Umbilical cord (tissue), 2 donors: ENCODE measurements at places on chromosomes 1 and 21.

- no peak for DNase-seq
These were observed 66.1 kb downstream of the CD2 start for GRCh38 chr1:116820369-116820768.

- no peak for DNase-seq
These were observed 321.7 kb downstream of the PBX1 start for GRCh38 chr1:164880644-164881043.

DNA sequence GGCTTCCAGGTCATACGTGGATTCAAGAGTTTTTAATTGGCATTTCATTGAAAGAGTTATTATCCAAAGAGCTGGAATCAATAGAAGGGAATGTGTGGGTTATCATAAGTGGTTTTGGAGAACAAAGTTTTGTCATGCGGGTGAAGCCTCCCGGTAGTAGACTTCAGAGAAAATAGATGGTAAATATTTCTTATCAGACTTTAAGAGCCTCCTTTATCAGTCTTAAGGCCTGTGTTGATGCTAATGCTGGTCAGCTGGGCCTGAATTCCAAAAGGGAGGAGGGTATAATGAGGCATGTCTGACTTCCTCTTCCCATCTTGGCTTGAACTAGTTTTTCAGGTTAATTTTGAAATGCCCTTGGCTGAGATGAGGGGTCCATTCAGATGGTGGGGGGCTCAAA lies 89.7 kb downstream of the ITSN1 start:
- DNase-seq, result peak; percentile 34

GRCh38 chr1:150165622-150166612 lies 16.2 kb downstream of the PLEKHO1 start:
- DNase-seq, result no peak

DNA sequence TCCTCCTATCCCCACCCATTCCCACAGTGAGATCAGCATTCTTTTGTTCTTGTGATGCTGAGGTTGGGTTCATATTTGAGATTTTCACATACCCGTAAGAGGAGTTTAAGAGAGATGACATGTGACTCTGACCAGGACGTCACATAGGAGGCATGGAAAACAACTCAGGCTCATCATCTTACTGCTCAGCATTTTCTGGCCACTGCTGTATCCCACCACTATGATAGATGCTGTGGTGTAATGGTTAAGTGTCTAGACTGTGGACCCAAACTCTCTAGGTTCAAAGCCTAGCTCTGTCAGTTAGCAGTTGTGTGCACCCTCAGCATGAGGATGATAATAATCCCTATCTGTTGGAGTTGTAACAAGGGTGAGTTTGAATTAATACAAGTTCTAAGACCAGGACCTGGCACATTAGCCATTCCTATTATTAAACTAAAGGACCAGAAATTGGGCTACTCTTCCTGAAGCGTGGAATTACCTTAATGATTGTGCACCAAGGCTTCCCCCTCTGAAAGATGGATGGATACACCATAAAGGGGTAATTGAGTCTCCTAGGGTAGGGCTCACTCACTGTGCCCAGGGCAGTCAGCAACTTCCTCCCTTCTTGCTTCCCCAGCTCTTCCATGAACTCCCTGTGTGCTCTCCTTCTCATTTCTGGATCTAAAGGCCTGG lies 40.9 kb downstream of the LGR6 start:
- peak; percentile 61 for DNase-seq

GRCh38 chr1:155859881-155860871 lies 809 bp downstream of the SYT11 start:
- DNase-seq, result peak; percentile 92

DNA sequence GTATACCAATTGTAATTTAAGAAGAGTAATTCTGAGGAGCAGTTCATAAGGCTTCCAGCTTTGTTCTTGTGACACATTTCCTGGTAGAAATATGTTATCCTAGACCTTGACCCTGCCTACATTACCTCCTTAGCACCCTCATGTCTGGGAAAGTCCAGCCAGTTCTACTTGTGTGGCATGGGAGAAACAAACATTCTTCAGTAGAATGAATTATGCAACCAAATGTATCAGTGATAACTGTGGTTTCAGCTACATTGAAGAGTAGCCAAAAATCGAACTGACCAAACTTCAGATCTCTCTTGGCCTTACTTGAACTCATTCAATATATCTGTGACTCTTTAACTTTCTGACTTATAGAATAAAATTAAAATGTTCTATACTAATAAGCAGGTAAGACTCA lies 308.1 kb upstream of the LYPLAL1 start:
- DNase-seq, result peak; percentile 13

DNA sequence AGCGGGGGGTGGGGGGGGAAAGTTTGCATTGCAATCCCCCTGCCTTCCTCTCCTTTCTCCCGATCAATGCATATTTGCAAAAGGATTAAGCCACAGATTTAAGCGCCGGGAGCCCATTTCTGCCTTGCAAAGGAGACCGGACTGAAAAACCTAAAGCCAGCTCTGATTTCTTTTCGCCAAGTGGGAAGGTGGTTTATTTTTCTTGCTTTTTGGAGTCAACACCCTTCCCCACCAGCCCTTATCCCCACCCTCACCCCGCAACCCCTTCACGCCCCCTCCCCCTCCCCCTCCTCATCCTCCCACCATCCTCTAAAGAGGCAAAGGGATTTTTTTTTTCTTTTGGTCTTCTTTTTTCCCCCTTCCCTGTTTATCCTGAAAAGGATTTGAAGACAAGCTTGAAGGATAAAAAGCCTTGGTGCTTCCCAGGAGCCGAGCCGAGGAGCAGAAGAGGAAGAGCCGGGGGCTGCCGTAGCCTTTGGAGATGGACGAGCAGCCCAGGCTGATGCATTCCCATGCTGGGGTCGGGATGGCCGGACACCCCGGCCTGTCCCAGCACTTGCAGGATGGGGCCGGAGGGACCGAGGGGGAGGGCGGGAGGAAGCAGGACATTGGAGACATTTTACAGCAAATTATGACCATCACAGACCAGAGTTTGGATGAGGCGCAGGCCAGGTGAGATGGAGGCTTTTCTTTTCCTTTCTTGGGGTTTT lies 513 bp downstream of the PBX1 start:
- peak; percentile 60 for DNase-seq

DNA sequence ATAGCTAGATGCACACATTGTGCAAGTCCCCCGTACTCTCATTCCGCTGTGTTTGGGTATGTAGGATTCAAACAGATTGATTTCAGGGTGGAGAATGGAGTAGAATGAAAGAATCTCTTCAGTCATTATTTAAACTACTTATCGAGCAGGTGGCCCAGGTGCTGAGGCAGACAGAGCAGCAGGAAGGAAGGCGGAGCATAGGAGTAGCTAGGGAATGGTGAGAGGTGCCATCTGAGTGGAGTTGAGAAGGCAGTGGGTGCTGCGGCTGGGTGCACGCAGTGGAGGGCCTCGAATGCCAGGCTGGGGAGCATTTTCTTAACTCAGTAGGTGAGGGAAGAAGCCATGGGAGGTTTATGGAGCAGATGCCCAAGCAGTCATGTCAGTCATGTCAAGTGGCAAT lies 45.2 kb upstream of the CD101 start:
- no peak for DNase-seq

- peak; percentile 59 for DNase-seq
These were observed 1.6 kb upstream of the KCND3 start for GRCh38 chr1:111990878-111991718.

DNA sequence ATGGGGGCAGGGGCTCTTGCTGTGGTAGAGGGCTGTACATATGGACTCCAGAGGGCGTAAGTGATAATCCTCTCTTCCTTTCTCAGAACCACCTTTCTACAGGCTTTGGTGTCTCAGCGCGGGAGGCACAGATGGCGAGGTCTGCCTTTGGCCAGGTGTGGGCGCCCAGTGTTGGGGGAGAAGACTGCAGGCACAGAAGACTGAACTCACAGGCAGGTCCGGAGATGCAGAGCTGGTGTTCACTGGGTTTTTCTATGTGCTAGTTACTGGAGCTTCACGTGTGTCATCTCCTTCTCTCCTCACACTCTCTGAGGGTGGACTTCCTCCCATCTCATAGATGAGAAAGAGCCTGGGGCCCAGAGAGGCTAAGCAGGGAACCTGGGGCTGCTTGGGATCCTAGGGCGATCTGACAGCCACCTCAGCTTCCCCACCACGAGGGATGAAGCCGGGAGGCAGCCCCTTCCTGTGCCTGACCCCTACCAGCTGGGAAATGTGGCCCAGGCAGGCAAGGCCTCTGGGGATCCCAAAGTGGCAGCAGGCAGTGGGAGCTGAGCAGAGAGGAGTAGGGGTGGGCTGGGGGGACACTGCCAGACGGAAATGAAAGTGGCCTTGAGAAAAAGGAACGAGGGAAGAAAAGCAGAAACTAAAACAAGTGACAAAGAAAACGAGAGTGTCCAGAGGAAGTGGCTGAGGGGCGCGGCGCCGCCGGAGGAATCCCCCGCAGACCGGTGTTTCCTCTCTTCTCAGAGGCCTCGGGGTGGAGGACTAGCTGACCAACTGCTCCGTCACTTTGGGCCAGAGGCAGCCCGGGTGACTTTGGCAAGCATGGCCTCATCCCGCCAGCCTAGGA lies 191.6 kb downstream of the HIVEP3 start:
- peak; percentile 47 for DNase-seq
